ENCODE measurements at places on chromosomes 13 and 19. TPM values are rescaled to one million over a fixed set of nuclear protein-coding genes. Genes with fewer than 3 reads are reported as not detected.

DNA sequence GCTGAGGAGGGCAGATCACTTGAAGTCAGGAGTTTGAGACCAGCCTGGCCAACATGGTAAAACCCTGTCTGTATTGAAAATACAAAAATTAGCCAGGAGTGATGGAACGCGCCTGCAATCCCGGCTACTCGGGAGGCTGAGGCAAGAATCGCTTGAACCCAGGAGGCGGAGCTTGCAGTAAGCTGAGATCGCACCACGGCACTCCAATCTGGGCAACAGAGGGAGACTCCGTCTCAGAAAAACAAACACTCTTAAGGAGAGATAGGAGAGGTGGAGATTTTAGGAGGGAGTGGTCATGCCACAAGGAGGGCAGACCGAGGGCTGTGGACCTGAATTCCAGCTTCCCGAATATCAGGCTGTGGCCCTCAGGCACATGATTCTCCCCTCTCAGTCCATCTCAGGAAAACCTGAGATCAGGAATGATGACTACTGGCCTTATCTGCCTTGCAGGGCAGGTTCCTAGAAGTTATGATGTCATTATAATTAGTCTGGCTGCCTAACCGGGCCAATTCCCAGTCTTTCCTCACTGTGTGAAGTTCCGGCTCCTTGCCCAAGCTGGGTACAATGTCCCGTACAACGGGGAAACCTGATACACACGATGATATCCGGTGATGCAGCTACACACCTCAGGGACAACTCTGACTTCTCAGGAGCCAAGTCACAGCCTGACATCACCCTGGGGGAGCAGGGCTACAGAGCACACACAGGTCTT is 2.5 kb downstream of the SLC35E1 start:
- no peak for DNase-seq

DNA sequence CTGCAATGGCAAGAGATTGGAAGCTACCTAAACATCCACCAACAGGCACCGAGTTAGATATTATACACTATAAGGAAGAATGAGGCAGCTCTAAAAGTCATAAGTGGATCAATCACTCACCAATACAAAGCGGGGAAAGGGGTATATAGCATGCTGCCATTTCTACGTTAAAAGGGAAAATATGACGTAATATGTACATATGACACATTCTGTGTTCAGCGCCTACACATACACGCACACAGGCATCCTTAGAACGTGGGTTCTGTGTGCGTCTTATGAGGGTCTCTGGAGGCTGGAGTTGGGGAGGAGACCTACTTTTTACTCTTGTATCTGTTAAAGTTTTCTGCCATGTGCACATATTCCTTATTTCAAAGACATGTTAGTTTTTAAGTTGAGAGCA is 5.9 kb downstream of the IL17D start:
- no peak for DNase-seq

GRCh38 chr13:29573190-29573589 is 22.3 kb downstream of the SLC7A1 start:
- DNase-seq, result no peak

- peak; percentile 80 for DNase-seq
These were observed 14.0 kb downstream of the MOB3A start for GRCh38 chr19:2081873-2082810.

- DNase-seq, result no peak
These were observed 154.8 kb downstream of the ABCC4 start for GRCh38 chr13:95146486-95146885.

- no peak for DNase-seq
These were observed 33.4 kb downstream of the ALG5 start for GRCh38 chr13:36965767-36966166.

- no peak for DNase-seq
These were observed 58.7 kb upstream of the ZNF599 start for GRCh38 chr19:34831714-34832113.

- no peak for DNase-seq
These were observed 104.9 kb upstream of the ABCC4 start for GRCh38 chr13:95406176-95406575.

DNA sequence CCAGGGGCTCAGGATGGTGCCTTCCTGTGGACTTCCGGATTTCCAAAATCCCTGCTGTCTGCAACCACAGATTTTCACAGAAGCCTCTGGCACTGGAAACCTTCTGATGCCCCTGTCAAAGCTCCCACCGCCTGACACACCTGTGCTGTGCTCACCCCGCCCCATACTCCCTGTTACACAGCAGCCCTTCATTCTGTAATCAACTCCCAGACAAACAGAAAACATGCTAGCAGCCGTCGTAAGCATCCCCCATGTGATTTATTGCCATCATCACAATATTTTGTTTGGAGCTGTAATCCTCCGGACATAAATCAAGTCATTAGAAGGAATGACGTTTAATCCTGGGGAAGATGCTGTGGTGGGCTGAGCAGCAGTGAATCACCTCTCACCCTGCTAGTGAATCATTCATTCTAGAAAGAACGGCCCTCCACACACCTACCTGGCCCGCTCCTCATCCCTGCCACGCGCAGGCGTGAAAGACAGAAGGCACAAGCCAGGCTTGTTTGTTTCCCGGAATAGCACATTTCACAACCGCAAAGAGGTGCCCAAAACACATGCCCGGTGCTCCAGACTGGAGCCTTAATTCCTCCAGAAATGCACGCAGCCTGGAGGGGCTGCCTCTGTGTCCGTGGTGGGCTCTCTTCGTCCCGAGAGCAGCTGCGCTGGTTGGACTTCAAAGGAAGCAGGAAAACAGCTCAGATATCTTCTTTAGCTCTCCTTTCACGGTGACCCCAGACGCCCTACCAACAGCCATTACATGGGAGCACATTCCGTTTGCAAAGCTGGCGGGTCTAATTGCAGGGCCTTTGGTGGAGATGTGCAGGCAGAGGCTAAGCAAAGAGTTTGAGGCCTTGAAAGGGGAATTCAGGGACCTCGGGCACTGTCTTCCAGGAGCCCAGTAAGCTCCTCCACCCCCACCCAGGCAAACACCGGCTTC is 41.3 kb upstream of the KCTD15 start:
- DNase-seq, result no peak

- no peak for DNase-seq
These were observed 85.3 kb downstream of the ZNF726 start for GRCh38 chr19:23999821-24000610.

- no peak for DNase-seq
These were observed 279.9 kb downstream of the NHLRC3 start for GRCh38 chr13:39318161-39318560.

DNA sequence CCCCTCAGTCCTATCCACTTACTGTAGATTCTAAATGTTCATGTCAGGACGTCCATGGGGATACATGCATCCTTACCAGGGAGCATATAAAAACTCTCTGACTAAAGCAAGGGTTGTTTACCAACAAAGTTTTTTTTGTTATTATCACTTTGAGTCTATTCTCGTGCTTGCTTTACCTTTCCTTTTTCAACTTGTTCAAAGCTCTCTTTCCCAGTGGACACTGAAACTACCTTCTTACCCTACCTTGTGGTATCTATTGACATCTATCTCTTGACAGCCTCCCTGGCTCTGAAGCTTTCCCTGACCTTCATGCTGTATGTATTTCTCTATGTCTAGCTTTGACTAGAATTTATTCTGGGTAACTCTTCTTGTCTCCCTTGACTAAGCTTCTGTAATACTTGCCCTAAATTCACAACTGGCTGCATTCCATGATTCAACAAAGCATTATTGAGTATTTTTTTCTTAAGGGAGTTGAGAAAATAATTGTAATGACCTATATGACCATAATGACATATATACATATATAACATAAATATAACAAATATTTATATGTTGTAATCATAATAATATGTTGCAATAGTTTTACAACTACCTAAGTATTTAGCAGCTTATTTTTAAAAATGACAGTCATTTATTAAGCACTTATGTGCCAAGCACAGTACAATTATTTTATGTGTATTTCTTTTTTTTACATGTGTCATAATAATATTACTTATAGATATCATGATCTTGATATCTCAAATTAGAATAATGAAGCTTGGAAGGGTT is 403.4 kb upstream of the SPRY2 start:
- no peak for DNase-seq

DNA sequence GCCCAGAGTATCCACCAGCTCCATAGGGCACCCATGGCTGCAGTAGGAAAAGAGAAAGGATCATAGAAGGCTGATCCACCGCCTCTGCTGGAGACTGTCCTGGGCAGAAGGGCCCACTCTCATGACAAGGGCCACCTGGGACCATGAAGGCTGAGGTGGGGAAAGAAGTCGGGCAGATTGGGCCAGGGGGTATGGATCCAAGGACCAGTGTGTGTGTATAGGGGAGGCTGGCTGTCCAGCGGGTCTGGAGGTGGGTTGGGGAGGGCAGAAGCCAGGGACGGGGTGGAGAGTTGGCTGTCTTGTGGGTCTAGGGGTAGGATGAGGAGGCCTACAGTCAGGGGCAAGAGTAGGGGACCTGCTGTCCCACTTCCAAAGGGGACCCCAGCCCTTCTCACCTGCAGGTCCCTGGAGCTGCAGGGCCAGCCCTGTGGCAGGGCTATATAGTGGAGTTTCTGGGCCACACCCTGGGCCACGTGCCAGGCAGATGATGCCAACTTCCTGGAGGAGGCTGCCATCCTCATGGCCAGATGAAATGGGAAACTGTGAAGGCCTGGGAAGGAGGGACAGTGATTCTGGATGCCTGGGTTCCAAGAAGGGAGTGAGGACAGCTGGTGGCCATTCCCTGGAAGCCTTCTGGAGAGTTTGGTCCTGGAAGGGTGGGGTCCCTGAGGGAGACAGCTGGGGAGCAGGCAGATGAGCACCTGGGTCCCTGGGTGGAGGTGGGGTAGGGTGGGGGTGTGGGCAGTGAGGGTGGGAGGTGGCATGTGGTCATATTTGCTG is at the start of gene FCGBP:
TSS of gene FCGBP (minus strand) at position 51 of the 780 bp plus-strand sequence.
- no peak for DNase-seq

DNA sequence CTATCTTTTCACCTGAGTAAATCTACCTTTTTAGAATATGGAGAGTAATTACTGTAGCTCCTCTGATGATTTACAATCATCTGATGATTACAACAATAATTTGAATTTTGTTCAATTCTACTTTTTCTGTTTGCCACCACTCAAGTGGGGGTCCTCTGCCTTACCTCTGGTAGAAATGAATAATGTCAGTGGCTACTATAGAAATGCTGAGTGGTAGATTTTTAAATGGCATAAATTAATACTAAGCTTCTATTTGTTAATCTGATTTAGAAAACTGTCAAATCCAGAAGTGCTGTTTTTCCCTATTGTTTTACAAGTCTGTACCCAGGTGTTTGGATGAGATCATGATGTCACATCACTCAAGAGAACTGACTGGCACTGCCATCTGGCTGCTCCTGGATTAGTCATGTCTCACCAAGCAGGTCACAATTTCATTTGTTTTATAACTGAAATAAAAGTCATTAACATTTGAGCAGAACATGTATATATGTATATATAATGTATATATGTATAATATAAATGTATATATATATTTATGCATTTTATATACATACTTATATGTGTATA is 494.8 kb downstream of the TBC1D4 start:
- DNase-seq, result no peak

- DNase-seq, result no peak
These were observed 94.6 kb downstream of the KL start for GRCh38 chr13:33110713-33111413.

GRCh38 chr19:28737021-28737895 is 475.7 kb downstream of the UQCRFS1 start:
- peak; percentile 3 for DNase-seq

DNA sequence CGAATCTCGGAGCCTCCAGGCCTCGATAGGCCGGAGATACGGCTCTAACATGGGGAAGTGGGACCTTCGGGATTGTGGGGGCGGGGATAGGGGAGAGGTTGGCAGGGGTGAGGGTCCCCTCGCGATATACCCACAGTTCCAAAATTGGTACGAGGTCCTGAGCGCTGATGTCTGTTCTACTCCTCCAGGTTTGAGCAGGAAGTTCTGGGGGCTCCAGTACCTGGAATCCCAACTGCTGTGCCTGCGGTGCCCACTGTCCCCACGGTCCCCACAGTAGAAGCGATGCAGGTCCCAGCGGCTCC is 447 bp downstream of the RBM42 start:
- no peak for DNase-seq

DNA sequence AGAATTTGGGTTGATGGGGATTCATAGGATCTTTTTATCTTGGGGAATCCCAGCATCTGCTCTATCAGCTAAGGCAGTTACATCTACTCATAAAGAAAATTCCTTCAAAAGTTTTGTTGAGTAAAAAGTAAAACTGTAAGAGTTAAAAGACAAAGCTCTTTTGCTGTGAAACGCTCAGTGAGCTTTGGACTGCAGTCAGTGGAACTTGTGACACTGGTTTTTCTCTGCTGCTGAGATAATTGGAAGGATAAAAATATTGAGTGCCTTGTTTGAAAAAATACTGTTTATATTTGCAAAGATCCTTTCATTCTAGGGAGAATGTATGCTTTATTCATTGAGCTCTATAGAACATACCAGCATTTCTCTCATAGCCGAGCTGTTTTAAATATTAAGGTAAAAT is 5.3 kb downstream of the NAXD start:
- DNase-seq, result no peak

DNA sequence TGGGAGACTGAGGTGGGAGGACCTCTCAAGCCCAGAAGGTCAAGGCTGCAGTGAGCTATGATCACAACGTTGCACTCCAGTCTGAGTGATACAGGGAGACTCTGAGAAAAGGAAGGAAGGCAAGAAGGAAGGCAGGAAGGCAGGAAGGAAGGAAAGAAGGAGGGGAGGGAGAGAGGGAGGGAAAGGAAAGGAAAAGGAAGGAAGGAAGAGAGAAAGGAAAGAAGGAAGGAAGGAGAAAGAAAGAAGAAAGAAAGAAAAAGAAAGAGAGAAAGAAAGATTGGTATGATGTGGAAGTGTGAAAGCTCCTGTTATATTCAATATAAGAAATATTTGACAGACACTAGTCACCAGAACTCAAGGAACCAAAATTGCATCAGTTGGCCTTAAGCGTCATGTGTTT is 32.5 kb upstream of the CEBPG start:
- DNase-seq, result no peak

DNA sequence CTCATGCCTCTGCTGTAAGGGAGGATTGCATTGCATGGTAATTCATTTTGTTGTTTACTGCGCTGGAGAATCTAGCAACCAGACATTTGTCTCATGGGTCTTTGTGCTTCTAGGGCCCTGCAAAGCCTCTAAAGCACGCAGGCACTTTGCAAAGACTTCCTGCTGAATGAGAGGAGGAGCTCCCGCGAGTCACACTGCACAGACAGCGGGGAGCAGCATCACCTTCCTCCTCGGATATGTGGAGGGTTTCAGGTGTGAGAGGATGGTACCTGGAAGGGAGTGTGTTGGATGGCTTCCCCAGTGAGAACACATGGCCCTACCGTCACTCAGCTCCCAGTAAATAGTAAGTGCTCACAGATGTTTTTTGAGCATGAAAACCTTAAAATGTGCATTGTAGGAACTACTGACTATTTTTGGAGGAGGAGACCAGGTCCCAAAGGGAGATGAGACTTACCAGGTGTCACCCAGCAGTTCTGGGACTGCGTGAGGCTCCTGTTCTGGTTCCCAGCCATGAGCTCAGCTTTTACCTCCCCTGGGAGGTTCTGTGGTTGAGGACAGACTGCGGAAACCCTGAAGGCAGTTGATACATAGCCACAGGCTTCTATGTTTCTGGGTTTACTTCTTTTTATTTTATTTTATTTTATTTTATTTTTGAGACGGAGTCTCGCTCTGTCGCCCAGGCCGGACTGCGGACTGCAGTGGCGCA is 278.0 kb downstream of the FGF9 start:
- no peak for DNase-seq

- DNase-seq, result no peak
These were observed 575.0 kb upstream of the KLF12 start for GRCh38 chr13:74709226-74709625.

Gene C19orf67
- total RNA-seq, result 0.42 TPM

Gene LSR
- total RNA-seq, result 27.5 TPM

Gene PINLYP
- 13.8 TPM for total RNA-seq

Gene SERP2
- total RNA-seq, result 0.51 TPM

Gene MAST3
- total RNA-seq, result 15.9 TPM

Gene ZNF541
- total RNA-seq, result 0.44 TPM

Gene CELF5
- total RNA-seq, result 0.24 TPM

Gene ACER1
- total RNA-seq, result not detected

Gene KLF2
- 33.7 TPM for total RNA-seq
